ENCODE measurements at places on chromosomes 1 and 21.

- DNase-seq: no peak
Observed at GRCh38 chr21:38228115-38228514, 28.7 kb upstream of the KCNJ15 start.

- no peak for DNase-seq
Observed at GRCh38 chr1:53439337-53440207, 19.6 kb upstream of the DMRTB1 start.

- no peak for DNase-seq
Observed at GRCh38 chr1:30169269-30169668, 554.1 kb downstream of the MATN1 start.

DNA sequence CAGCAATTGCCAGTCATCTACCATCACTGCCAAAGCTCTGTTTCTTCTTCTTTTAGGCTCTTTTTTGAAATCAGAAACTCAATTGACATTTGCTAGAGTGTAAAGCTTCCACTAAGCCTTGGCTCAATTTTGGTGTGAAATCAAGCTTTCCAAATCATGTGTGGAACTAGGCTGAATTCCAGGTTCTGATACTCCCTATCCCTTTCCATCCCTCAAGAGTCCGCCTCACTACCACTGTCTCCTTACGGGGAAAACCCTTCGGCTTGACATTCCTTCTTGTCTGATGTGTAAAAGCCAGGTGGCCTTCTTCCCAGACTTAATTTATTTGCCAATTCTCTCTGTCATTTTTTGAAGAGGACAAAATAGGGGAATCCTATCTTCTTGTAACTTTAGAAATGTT lies 47.2 kb upstream of the PRMT6 start:
- DNase-seq: no peak

DNA sequence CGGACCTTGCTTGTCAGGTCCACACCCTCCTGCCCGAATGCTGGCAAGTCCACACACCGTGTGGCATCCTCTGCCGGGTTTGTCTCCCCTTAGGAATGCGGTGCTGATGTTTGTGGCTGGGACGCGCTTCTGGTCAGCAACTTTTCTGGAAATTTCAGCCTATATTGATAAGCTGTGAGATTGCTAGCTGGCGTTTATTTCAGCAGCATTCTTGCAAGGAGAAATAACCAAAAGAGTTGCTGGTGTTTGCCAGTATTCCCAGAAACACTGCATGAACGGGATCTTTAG lies 601 bp downstream of the CEPT1 start:
- DNase-seq: no peak

GRCh38 chr1:98387701-98388100 lies 273.8 kb upstream of the SNX7 start:
- DNase-seq: no peak

Measured in DMS 273 treated with DMSO at 0.1 percent for 48 hours (cell line).